ENCODE measurements at places on chromosomes 1 and 21.

- peak; percentile 41 for DNase-seq
Measured at GRCh38 chr1:230067871-230068620, 1.0 kb downstream of the GALNT2 start.

DNA sequence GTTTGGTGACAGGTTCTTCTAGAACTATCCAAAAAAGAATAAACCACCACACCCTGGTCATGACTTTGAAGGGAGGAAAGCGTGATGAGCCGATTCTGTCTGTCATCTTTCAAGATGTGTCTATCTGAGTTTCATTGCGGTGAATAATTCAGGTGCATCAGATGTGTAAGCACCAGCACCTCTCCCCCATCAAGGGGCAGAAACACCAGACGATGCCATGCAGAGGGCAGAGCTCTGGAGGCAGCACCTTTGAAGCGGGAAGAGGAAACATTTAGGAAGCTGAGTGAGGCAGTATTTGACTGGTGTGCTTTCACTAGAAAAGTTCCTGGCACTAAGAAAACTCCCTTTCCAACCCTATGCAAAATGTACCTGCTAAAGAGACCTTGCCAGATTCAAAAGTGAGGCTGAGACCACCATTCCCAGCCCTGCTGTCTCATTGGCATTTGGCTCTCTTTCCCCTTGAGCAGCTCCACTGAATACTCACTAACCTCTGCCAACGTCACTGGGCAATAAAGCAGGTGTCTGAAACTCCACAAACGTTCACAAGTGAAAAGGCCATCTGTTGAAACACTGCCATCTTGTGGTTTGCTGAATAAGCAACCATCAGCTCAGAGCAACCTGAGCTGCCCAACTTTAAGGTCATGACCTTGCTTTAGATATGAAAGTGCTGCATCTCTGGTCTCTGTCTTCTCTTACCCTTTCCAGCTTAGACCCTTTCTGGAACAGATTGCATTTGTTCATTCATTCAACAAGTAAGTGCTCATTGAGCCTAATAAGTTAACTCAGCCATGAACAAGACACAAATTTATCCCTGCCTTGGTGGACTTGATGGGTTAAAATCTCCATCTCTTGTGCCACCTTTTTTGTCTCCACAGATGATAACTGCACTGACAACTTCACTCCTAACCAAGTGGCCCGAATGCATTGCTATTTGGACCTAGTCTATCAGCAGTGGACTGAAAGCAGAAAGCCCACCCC, 228.6 kb downstream of the PAPPA2 start:
- DNase-seq = peak; percentile 49

DNA sequence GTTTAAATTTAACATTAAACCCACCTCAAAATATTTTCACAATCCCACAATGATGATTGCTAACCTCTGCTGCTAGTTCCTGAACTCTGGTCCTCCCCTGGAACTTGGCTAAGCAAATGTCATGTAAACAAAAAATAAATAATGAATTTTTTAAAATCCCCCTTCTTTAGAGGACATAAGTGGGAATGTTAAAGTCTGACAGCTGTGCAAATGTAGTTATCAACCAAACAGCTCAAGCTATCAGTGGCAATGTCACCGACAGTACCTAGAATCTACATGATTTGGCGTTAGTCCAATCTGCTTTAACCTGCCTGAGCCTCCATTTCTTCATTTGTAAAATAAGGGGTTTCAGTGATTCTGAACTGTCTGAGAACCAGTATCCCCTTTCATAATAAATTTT, 67.7 kb downstream of the GDAP2 start:
- DNase-seq = no peak

DNA sequence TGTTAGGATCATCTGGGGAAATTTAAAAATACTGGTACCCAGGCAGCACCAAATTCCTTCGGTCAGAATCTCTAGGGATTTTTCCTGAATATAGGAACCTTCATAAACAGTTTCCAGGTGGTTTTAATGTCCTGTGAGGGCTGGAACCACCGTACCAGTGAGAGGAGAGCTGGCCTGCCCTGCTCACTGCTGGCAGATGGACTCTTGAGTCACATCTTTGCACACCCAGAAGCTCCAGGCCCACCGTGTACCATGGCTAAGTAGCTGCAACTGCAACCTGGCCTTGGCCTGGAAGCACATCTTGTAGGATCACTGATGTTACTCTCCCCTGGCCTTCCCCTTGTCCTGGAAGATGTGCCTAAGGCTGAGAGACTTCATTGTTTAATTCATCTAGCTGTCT, 181.5 kb downstream of the DISC1 start:
- DNase-seq = no peak

DNA sequence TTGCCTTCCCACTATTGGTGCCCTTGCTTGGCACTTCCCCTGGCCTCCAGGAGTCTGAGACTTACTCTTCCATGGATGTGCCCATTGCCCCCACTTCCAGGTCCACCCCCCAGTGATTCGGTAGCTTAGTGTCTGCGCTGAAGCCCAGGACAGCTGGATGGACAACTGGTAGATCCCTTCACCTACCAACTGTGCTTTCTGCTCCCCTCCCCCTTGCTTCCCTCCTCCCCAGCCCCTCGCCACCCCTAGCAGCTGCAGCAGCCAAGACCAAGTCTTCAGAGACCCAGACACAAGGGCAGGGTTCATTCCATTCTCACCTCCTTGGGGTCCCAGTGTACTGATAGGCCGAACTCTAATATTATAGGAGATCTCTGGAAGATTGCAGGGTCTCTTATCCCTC, 6.9 kb downstream of the LMNA start:
- DNase-seq = no peak

DNA sequence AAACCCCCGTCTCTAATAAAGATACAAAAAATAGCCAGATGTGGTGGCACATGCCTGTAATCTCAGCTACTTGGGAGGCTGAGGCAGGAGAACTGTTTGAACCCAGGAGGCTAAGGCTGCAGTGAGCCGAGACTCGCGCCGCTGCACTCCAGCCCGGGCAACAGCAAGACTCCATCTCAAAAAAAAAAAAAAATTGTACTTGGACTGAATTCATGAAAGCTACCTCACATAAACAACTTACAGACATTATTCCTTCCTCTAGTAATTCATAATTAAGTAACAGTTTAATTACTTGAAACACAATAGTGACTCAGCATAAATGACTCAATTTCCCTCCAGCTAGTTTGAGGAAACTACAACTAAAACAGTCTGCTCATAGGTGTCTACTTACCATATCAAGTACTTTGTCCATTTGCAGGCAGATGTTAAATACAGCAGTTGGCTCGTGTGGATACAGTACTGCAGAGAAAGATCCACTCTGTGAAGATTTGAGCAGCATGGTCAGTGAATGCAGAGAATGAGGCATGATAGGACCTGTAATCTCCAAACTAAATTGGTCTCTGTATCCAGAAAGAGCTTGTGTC, 9.4 kb downstream of the DONSON start:
- peak; percentile 25 for DNase-seq

- peak; percentile 78 for DNase-seq
Measured at GRCh38 chr1:31714442-31715086, 10.7 kb upstream of the COL16A1 start.

- no peak for DNase-seq
Measured at GRCh38 chr1:161940866-161941591, 82.6 kb downstream of the OLFML2B start.

DNA sequence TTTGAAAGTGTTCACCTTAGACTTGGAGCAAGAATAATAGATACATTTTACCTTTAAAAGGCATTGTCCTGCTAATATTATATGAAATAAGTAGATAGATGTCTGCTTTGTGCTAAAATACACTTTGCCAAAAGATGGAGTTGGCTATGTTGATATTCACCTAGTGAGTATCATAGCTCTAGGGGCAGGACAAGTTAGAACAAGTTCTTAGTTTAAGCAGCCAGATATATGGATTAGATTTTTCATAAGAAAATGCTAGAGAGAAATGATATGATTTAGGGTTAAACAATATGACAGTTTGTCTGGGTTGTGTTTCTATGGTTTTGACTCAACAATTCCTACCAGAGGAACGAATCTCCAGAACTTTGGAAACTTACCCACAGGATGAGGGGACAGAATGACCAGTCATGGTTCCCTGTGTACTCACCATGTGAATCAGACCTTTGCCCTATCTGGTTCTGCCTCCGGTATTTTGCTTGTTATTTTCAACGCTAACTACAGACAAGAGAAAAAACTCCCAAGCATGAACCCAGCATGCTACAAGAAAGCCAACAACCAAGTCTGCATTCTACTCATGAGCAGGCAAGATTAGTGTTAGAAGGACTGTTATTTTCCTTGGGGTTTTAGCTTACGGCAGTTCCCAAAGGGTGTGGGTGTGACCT, 1.7 kb downstream of the F5 start:
- no peak for DNase-seq

- DNase-seq = peak; percentile 40
Measured at GRCh38 chr1:168135921-168136708, 615 bp downstream of the GPR161 start.

DNA sequence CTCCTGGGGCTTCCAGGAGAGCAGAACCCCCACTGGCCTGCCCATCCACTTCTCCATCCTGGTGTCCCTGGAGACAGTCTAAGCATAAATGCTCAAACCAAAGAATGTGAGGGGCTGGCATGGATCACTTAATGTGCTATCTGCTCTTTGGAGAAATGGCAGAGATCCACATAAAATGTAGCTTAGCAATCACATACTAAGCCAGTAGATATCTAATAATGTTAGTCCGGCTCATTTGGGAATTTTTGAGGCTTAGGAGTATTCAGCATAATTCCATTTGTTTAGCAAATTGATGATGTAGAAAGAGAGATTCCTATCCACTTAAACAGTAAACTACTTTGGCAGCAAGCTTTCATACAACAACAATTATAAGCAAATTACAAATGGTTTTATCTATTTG, 90.7 kb downstream of the TENT5C start:
- no peak for DNase-seq

- DNase-seq = no peak
Measured at GRCh38 chr1:180166436-180166800, 11.7 kb downstream of the QSOX1 start.

DNA sequence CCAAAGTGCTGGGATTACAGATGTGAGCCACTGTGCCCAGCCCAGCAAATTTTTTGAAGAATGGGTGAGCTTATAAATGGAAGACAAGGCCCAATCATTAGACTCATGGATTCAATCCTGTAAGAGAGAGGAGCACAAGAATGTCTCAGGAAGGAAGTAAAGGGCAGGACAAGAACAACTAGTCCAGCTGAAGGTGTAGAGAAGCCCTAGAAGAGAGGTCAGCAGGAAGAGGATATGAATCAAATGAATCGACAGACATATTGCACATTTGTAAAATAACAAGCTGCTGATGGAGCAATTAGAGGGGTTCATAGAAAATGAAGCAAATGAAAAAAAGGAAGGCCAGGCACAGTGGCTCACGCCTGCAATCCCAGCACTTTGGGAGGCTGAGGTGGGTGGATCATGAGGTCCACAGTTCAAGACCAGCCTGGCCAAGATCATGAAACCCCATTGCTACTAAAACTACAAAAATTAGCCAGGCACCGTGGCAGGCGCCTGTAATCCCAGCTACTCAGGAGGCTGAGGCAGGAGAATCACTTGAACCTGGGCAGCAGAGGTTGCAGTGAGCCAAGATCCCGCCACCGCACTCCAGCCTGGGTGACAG, 74.9 kb downstream of the MIS18A start:
- DNase-seq = no peak

DNA sequence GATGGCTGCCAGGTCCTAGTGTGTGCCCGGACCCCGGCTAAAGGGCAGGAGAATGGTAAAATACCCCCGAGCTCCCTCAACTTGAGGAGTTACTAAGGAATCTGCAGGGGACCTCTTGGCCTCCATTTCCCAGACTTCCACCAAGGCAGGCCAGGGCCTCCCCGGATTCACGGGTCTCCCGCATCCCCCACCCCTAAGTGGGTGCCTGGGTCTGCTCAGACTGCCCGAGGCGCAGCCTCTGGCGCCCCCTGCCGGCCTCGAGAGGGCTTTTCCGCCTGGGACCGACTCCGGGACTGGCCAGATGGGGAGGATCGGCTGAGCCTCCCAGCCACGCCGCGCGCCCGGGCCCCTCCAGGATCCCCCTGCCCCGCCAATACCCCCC, 1.7 kb downstream of the PLEKHG5 start:
- DNase-seq = peak; percentile 64

DNA sequence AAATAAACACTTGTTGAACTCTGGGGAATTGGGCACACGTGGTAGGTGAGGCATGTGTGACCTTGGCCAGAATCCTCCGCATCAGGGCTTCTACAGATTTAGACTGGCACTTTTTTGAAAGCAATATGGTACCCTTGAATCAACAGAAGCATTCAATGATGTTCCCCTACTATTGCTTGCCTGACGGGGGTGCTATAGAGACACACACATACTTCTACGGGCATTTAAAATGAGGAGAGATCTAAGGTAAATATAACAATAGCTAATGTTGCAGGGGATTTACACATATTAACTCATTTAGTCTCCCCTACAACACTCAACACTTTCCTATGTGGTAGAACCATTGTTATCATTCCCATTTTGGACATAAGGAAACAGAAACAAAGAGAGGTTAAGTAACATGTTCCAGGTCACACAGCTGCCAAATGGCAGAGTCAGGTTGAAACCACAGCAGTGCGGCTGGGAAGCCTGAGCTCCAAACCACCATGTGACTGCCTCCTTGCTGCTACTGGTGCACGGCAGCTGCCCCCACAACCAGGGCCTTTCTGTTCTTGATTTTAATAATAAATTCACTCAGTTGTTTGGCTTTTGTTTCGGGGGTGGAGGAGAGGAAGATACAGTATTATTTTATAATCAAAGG, 147.4 kb downstream of the ZNF281 start:
- DNase-seq = no peak

GRCh38 chr1:208324005-208324404, 79.8 kb upstream of the PLXNA2 start:
- no peak for DNase-seq

DNA sequence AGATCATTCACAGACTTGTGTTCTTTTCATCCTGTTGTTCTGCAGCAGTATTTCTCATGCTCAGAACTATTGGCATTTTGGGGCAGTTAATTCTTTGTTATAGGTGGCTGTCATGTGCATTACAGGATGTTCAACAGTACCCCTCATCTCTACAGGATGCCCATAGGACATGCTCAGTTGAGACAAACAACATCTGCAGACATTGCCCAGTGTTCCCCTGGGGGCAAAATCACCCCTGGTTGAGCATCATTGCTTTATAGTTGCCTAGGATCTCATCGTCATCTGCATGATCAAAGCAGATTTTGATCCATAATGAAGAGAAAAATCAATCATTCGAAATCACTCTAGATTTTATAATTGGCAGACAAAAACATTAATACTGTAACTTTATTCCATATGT, 222.5 kb upstream of the CACYBP start:
- DNase-seq = no peak
